ENCODE measurements at places on chromosomes 1 and 21. TPM values are rescaled to one million over a fixed set of nuclear protein-coding genes. Genes with fewer than 3 reads are reported as not detected.

Gene SPRR3
- not detected for total RNA-seq

Gene RGS4
- 0.42 TPM for total RNA-seq

Gene DNALI1
- total RNA-seq: 1.5 TPM

Gene C8A
- total RNA-seq: not detected

Gene CDC14A
- 13.5 TPM for total RNA-seq

Gene NEGR1
- 4.1 TPM for total RNA-seq

Gene KRTAP21-1
- total RNA-seq: not detected

Gene GJB3
- total RNA-seq: 314 TPM
